Stimulated activated CD8-positive, alpha-beta memory T cell treated with anti-CD3 and anti-CD28 coated beads, Interleukin-15, amount 100 ng/mL, for 24 hours (primary cell): ENCODE measurements at places on chromosomes 6 and 20.

GRCh38 chr6:116955773-116956172 lies 78.7 kb downstream of the RFX6 start:
- no peak for DNase-seq

DNA sequence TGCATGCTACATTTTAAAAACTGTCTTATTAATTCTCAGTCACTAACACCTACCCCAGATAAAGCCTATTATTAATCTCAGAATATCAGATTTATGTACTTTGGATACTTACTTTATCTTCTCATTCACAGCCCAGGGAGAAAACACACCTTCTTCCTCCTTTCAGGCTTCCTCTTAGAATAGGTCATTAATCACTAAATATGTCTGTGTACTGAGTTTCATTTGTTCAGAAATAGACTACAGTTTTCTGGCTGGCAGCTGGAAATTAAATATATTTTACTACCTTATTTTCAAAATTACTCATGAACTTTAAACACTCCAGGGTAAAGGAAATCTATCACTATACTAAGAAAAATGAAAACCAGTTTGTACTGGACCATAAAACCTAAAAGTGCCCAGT lies 147.7 kb upstream of the DST start:
- no peak for DNase-seq

DNA sequence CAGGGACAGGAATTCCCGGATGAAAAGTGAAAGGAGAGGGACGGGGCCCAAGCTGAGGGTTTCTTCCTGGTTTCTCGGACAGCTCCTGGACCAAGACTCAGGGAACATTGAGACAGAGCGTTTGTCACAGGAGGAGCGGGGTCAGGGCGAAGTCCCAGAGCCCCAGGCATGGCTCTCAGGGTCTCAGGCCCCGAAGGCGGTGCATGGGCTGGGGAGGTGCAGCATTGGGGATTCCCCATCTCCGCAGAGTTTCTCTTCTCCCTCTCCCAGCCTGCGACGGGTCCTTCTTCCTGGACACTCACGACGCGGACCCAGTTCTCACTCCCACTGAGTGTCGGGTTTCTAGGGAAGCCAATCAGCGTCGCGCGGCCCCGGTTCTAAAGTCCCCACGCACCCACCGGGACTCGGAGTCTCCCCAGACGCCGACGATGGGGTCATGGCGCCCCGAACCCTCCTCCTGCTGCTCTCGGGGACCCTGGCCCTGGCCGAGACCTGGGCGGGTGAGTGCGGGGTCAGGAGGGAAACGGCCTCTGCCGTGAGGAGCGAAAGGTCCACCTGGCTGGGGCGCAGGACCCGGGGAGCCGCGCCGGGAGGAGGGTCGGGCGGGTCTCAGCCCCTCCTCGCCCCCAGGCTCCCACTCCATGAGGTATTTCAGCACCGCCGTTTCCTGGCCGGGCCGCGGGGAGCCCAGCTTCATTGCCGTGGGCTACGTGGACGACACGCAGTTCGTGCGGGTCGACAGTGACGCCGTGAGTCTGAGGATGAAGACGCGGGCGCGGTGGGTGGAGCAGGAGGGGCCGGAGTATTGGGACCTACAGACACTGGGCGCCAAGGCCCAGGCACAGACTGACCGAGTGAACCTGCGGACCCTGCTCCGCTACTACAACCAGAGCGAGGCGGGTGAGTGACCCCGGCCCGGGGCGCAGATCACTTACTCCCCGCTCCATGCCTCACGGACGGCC lies 54.6 kb upstream of the POLR1H start:
- no peak for DNase-seq

- no peak for DNase-seq
Observed at GRCh38 chr20:54291339-54292010, 83.6 kb downstream of the PFDN4 start.

DNA sequence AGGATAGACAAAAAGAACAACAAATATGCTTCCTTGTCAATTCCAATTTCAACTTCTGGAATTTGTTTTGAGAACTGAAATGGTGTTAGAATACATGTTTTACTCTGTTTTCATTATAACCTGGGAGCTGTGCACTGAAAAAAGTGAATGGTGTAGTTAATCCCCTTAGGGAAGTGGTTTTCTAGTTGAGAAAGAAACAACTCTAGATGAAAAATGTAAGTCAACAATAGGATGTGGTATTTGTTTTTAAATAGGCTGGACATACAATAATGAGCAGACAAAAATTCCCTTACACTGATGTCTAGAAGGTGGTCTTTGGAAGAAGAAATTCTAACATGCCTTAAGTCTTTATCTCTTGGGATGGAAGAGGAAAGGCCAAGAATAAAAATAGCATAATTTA lies 59.9 kb upstream of the TINAG start:
- DNase-seq = no peak

- DNase-seq = no peak
Observed at GRCh38 chr6:30917487-30917886, 3.4 kb downstream of the VARS2 start.

DNA sequence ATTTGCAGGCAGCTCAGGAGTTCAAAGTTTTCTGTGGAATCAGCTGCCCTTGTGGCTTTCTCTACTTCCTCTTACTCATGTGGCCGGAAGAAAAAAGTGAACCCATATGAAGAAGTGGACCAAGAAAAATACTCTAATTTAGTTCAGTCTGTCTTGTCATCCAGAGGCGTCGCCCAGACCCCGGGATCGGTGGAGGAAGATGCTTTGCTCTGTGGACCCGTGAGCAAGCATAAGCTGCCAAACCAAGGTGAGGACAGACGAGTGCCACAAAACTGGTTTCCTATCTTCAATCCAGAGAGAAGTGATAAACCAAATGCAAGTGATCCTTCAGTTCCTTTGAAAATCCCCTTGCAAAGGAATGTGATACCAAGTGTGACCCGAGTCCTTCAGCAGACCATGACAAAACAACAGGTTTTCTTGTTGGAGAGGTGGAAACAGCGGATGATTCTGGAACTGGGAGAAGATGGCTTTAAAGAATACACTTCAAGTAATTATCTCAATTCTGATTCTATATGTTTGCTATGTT lies 1.1 kb downstream of the MGME1 start:
- DNase-seq = no peak

DNA sequence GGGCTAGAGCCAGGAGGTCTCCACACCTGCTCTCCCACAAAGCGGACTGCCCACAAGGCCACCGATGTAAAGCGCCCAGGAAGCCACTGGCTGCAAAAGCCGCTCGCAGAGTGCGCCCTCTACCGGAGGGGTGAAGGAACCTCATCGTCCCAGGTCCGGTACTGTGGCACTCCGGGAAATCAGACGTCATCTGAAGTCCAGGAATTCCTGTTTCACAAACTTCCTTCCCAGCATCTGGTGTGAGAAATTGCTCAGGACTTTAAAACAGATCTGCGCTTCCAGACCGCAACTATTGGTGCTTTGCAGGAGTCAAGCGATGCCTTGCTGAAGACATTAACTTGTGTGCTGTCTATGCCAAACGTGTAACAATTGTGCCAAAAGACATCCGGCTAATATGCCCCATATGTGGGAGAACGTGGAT lies 115.1 kb upstream of the ARID1B start:
- peak; percentile 31 for DNase-seq

GRCh38 chr6:142763205-142763604 lies 181.8 kb downstream of the HIVEP2 start:
- no peak for DNase-seq

- DNase-seq = no peak
Observed at GRCh38 chr6:109031416-109031815, 63.2 kb downstream of the SESN1 start.

- DNase-seq = peak; percentile 72
Observed at GRCh38 chr6:110179406-110180227, at the start of gene WASF1. Gene WASF1 (minus strand): TSS chr6:110179670. CDS start chr6:110127601, 52,069 bp downstream.

GRCh38 chr6:146785001-146785585 lies 186.3 kb downstream of the ADGB start:
- DNase-seq = no peak

GRCh38 chr6:108715832-108716231 lies 132.4 kb upstream of the ARMC2 start:
- no peak for DNase-seq

DNA sequence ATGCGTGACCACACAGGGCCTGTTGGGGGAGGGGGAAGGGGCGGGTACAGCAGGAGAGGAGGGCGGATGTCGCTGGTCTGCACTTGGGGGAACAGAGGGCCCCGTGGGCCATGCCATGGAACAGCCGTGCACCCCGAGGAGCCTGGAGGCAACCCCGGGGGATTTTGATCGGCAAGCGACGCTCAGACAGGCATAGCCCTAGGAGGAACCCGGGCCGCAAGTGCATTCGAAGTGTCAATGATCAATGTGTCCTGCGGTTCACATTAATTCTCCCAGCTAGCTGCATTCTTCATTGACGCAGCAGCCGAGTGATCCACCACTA lies 772.8 kb upstream of the DEFB115 start:
- DNase-seq = no peak

DNA sequence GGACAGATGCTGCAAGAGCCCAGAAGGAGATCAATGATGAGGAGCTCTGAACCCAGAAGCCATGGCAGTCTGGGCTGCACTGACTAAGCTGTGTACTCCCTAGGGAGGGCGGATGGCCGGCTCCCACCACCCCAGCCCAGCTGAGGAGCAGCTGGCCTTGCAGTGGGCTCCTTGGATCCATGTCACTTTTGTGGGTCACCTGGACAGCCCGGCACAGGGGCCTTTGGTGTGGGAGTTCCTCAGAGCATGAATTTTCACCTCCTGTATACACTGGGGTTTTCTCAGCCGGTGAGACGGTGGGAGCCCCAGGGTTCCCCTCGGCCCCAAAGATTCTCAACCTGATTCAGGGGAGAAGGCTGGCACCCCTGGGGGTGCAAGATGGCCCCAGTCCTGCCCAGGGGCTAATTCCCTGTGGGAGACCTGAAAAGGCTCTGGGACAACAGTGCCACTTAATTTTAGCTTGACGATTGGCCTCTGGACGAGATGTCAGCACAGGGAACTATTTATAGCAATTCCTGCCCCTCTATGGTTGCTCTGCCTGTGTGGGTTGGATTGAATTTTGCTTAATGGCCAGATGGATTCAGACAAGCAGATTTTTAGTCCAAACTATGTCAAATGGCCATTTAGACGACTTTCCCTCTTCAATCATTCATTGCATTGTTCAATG lies 121.6 kb upstream of the PMEPA1 start:
- DNase-seq = no peak

DNA sequence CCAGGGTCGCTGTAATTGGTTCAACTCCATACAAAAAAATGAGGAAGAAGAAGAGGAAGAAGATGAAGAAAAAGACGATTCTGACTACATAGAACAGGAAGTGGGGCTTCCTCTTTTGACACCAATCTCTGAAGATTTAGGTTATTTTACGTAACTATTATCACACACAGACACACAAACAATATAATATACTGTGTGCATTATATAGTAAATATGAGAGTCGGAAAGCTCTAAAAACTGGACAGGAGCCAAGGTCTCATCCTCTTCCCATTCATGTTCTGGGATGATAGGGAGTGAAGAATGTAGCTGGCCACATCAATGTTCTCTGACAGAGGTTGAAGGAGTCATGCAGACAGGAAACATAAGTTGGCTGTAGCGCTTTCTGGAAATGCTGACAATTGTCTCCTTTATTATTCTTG lies 13.3 kb downstream of the RSPH4A start:
- DNase-seq = no peak

- no peak for DNase-seq
Observed at GRCh38 chr6:109872968-109873545, 105.1 kb upstream of the GPR6 start.

DNA sequence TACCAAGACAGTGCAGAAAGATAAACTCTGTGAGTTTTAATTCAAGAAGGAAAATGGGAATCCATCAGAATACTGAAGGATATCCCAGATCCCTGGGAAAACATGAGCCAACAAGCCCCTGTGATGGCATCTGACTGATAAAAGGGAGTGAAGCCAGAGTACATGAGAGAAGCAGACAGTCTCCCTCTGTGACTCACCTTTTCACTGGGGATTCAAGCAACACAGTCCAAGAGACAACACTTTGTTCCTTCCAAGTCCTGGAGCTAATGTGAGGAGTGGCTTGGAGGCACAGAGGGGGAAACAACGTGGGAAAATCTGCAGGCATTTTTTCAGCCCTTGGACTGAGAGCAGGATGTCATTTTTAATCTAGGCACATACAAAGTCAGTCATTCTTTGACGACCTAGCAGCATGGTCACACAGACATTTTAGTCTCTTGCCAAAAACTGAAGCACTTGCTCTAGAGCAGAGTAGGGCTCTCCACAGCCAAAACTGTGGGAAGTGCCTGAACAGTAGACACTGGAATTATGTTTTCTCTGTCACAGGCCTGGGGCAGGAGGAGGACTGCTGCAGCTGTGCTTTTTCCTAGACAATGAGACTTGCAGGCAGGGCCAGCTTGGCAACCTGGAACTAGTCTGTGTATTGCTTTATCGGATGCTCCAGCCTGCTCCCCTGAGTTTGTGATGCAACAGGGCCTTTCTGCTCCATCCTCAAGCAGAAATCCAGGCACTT lies 465.0 kb upstream of the GJE1 start:
- DNase-seq = no peak

GRCh38 chr20:8646033-8646441 lies 422.9 kb upstream of the PLCB4 start:
- no peak for DNase-seq

- DNase-seq = no peak
Observed at GRCh38 chr6:89689732-89690131, 51.2 kb upstream of the LYRM2 start.

DNA sequence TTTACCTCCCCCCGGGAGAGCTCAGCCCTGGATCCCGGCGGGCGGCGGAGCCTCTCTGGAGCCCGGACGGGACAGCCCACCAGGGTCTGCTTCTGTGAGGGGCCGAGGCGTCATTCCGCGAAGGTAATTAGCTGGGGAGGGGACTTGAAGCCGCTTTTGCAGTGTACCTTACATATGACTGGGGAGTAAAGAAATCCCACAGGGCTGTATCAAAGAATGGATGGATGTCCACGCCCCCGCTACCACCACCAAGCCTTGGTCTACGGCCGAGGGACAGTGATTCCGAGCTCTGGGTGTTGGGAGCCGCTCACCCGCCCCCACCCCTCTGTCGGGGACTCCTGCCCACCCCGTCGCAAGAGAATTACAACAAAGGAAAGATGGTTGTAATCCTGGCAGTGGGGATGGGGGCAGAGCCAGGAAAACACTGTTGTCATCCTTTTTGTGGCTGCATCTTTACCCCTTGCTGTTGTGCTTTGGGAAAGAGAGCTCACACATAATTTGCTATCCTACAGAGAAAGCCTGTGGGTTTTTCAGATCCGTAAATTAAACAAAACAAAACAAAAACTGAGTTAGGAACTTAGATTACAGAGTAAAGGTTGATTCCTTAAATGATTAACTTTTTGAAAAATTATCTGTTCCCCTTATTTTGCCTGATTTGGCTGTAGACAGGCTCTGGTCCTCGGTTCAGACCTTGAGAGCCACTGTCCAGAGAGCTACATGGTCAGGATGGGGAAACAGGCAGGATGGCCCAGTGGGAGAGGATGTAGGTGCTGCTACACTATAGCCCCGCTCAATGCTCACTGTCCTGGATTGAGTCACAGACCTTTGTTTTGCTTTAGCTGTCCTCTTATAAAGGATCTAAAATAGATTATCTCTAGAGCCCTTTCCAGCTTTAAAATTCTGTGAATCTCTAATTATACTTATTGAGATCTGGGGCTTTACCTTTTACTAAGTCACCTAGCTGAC lies 997 bp upstream of the FBXO30 start:
- DNase-seq = no peak
